ENCODE measurements at places on chromosomes 6 and 20.
A peak's percentile ranks its signal among the peaks of the same experiment; 100 is the strongest.

DNA sequence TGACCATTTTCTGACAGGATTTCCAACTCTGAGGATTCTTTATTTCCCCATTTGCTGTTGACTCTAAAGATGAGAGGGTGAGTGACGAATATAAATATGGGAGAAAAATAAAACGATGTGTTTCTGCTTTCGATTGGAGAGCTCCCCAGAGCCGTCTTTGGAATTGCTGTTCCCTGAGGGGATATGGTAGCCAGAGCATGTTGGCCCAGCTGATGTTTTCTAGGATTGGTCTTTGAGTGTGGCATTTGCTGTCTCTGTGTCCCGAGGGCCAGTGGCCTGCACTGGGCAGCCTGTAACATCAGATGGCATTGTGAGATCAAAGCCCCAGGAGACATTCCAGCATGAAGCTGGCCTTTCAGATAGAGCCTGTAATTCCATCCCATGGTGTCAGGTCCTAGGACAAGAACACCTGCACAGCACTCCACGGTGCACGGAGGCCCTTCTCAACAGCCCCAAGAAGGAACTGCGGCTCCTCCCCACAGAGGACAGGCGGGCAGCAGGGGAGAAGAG, 26.7 kb downstream of the PKIG start:
- DNase-seq, result no peak

DNA sequence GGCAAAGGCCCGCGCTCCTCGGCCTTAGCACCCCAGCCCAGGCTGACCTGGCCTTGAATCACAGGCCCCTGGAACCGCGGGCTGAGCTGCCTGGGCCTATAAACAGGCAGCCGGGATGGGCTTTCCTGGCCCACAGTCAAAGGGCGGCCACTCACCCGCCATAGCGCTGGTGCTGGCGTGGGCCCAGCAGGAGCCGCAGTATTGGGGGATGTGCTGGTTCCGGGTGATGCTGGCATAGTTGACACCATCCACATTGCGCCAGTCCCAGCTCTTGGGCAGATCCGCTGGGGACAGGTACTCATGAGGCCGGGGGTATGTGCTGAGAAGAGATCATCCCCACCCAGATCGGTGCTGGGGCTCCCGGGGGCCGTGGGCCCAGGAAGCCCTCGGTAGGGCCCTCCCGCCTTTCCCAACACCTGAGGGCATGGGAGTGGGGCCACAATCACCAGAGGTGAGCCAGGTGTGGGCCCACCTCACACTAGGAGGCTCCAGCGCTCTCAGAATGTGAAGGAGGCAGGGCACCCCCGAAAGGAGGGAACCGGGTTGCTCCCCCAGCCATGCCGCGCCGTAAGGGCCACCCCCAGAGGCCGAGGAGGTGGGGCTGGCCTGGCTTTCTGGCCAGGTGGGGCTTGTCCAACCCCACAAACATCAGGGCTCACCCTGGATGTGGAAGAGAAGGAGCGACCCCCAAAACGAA, 739 bp downstream of the CTSZ start:
- no peak for DNase-seq

DNA sequence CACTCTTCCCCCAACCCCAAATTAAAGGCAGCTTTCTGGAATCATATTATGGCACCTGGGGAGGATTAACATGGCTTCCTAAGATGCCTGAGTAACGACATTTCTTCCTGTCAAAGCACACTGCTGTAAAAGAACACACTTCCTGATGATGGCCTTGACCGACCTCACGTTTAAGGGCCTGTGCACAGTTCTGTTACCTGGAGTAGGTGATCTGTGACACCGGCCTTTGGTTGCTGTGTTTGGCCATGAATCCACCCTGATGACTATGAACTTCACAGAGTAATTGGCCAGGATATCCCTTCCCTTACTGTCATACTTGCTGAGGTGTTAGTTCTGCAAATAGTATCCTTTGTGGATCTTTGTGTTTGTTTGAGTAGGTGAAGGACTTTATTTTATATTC, 45.8 kb downstream of the PLCB4 start:
- DNase-seq, result no peak

GRCh38 chr6:37903351-37904340, 84.1 kb downstream of the ZFAND3 start:
- DNase-seq, result no peak

GRCh38 chr20:44491635-44492395, 16.1 kb downstream of the TTPAL start:
- DNase-seq, result peak; percentile 49

GRCh38 chr20:11728937-11729336, 188.8 kb upstream of the BTBD3 start:
- no peak for DNase-seq

DNA sequence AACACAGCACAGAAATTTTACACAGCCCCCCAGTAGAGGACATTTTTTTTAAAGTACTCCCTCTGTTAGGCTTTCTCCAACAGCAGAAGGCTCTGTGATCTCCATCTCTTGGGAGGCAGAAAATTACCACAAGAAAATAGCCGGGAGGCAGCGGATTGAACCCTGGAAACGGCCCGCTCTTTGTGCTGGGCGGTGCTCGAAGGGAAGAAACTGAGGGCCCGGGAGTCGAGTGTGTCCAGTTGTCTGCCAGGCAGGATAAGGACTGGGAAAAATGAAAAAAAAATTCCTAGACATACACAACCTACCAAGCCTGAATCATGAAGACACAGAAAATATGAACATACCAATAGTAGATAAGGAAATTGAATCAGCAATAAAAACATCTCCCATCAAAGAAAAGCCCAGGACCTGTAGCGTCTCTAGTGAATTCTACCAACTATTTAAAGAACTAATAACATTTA, 31.5 kb downstream of the POM121L2 start:
- DNase-seq, result no peak

GRCh38 chr6:3904518-3904917, 55.3 kb downstream of the FAM50B start:
- no peak for DNase-seq

- no peak for DNase-seq
These were observed 222.9 kb downstream of the LAMA2 start for GRCh38 chr6:129105793-129106192.

DNA sequence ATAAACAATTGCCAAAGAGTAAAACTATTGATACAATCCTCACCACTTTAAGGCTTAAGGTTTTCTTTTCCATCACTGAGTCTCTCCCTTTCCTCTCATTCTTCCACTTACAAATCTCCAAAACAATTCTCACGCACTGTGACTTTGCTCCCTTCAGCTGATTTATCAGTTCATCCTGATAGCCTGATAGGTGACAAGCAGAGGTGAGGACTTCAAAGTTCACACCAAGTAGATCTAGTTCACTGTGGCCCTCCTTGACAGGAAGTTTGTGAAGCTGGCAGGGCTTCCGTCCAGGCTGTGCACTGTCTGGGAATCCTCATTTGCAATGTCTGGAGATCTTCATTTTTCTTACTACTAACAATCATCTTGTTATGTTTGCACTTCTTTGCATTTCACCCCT, 35.2 kb upstream of the POU5F1 start:
- no peak for DNase-seq

GRCh38 chr6:23269436-23269835, 700.1 kb downstream of the HDGFL1 start:
- DNase-seq, result no peak

DNA sequence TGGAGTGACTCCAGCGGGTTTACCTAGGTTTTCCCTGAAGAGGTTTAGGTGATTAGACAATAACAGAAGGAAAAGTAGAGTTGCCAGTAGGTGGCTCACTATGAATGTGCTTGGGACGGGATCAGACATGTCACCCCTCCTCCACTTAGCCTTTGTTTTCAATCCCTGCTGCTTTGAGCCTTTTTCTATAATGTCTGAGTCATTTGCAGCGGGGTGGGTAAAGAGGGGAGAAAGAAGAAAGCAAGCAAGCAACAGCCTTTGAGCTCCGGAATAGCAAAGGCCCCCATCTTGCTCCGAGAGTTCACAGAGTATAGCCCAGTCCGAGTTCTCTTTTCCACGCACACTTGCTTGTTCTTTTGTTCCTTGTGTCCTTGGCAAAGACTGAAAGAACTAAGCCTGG, 129.1 kb downstream of the PACRG start:
- peak; percentile 34 for DNase-seq

DNA sequence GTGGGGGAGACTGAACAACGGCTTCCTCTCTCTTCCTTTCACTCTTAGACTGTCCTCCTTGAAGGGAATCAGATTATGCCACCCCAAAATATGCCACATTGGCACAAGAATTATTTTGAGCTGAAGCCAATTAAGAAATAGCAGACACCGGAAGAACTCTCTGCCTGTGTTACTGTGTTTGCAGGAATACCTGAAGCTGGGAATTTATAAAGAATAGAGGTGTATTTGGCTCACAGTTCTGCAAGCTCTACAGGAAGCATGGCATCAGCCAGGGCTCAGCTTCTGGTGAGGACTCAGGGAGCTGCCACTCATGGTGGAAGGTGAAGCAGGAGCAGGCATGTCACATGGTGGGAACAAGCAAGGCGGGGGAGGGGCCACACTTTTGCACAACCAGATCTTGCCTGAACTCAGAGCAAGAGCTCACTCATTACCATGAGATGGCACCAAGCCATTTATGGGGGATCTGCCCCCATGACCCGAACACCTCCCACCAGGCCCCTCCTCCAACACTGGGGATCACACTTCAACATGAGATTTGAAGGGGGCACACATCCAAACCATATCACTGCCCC, 46.0 kb downstream of the PCNA start:
- no peak for DNase-seq

DNA sequence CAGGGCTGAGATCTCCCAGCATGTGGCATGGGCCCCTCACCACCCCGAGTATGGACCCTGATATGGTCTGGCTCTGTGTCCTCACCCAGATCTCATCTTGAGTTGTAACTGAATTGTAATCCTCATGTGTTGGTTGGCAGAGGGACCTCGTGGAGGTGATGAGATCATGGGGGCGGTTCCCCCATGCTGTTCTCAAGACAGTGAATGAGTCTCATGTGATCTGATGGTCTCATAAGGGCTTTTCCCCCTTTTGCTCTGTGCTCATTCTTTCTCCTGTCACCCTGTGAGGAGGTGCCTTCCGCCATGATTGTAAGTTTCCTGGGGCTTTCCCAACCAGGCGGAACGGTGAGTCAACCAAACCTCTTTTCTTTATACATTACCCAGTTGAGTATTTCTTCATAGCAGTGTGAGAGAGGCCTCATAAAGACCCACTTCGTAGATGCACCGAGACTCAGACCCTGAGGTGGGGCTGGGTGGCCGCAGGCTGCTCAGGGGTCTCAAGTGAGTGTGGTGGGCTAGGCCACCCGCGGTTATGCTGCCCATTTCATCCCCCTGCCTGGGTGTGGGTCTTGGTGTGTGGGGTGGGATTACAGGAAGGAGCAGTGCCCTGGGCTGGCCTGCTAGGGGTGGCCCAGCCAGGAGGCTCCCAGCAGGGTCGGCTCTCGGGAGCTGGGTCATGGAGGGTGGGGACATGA, 26.2 kb upstream of the GATA5 start:
- DNase-seq, result no peak

- DNase-seq, result no peak
These were observed 189.1 kb downstream of the TBX18 start for GRCh38 chr6:84575264-84575663.

DNA sequence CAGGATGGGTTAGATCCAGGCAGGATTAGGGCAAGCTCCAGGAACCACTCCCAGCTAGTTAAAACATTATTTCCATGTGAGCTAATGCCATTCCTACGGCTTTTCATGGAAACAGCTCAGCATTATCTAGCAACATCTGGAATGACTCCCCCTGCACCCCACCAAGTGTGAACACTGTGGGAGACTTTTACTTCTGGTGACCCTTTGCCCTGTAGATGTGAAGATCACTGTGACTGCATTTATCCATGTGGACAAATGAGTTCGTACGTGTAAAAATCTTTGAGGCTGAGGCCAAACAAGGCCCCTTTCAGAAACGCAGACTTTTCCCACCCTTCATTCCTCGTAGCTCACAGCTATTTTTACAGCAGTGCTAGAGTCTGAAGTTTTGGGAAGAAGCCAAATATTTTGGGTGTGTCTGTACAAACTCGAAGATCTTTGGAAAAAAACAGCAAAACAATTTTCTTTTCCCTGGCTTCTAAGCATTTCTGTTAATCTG, 221.8 kb upstream of the SOX4 start:
- no peak for DNase-seq

- peak; percentile 46 for DNase-seq
These were observed at the start of gene GID8 for GRCh38 chr20:62938105-62938888. GID8 (plus strand) TSS chr20:62938147; CDS start chr20:62941503, 3,356 bp downstream.

DNA sequence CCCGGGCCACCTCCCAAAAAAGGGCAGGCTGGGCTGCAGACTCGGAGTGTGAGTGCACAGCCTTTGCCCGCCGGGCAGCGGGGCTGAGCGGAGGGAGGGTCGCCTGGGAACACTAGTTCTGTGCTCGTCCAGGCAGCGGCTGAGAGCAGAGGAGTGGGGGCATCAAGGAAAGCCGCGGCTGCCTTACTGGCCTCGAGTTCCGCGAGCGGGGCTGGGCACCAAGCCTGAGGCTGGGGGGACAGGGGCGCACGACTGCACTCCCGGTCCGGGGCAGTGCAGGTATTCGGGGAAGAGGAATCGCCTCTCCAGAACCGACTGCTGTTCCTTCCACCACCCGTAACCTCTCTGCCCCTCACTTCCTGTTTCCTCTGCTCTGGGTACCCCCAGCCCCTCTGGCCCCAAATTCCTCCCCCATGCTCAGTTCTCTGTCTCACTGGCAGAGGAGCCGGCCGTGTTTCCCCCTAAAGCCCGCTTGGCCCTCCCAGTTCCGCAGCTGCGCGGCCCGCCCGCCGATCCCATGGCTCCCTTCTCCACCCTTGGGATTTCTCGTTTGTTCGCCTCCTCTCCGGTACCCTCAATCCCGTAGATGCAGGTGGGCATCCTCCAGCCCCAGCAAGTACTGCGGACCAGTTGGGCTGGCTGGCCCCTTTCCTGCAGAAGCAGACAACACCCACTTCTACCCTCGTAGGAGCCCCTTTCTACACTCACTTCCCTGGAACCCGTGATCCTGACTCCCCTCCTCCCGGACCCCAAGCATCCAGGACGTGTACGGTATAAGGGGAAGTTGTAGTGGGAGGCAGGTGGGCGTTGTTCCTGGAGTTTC, 5.1 kb downstream of the RING1 start:
- no peak for DNase-seq

- no peak for DNase-seq
These were observed 81.6 kb upstream of the MPC1 start for GRCh38 chr6:166464068-166465002.

DNA sequence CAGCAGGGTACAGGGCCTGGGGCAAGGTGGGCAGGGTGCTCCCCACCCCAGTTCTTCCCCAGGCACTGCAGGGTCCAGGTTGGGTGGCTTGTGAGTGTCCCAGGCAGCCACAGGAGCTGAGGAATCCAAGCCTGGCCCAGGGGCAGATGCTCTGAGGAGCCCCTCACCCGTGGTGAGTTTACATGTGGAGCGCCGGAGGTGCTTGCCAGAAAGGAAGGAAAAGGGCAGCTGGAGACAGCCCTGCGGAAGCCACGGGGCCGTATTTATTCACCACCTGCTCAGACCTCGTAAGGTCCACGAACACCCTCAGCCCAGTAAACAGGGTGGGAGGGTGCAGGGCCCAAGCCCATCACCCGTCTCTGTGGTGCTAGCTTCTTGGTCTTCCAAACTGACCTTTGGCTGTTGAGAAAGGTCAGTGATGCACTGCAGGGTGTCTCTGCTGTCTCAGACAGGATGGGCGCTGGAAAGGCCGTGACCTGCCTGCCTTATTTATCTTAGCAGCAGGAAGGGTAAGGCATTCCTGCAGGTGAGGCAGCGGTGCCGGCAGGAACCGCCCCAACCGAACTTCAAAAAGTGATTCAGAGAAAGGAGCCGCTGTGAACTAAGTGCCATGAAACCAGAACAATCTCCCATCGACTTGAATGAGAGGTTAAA, 4.0 kb upstream of the FRMD1 start:
- no peak for DNase-seq
